ENCODE measurements at places on chromosomes 11 and 22.

DNA sequence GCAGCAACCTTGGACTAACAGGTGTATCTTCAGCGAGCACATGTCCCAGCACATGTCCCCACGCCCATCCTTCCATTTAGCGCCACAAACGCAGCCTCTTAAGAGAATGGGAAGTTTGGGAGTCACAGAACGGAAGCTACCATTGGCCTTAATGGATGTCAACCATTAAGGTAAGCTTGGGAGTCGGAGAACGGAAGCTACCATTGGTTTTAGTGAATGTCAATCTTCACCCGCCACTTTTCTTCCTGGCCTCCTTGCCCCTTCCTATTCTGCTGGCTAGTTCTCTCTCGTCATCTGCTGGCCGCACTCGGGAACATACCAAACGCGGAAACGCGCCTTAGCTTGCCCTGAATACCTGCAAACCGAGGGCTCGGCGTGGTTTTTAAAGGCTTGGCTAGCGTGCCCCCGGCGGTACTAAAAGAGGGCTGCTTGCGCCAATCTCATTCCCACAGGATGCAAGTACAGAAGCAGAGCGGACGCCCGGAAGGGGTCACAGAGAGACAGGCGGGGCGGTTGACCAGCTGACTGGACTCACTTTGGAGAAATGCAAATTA, 24.3 kb downstream of the GLYATL1 start:
- no peak for DNase-seq

- no peak for DNase-seq
These were observed 3.7 kb downstream of the SMIM35 start for GRCh38 chr11:118082880-118083552.

- no peak for DNase-seq
These were observed 45.6 kb upstream of the TENM4 start for GRCh38 chr11:79486242-79486984.

- no peak for DNase-seq
These were observed 108.1 kb upstream of the THY1 start for GRCh38 chr11:119531056-119531455.

DNA sequence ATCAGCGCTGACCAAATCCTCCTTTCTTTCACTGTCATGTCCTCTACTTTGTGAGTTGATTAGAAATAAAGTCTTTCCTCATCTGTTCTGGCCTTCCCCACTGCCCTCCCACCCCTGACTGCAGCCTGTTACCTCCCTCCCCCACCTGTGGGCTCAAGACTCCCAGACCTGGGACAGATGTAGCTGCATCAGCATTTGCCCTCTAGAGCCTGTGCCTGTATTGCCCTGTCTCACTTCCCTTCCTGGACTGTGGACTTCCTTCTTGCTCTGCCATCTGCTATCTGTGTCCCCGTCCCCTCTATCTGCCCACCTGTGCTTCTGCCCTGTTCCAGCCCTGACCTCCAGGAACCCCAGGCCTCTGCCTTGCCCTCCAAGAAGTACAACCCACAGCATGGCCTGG, 122.5 kb downstream of the GALNT18 start:
- DNase-seq, result no peak

Measured in activated CD8-positive, alpha-beta memory T cell treated with anti-CD3 and anti-CD28 coated beads for 1 hour (primary cell).